ENCODE measurements at places on chromosomes 4 and X.

DNA sequence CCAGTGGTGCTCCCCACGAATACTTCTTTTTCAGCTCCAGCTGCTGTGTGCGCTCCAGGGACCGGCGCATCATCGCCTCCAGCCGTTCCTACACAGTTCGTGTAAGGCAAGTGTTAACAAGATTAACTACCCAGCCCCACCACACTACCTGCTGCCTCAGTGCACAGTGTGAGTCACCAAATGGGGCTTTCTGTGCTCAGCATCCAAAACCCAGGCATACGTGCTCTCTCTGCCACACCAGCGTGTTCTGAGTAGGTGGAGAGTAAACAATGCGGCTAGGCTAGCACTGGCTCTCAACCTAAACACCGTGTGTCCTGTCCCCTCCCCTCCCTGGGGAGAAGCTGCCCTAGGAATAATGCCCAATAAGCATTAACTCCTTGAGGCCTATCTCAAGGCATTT, 60.0 kb downstream of the MAP7D2 start:
- no peak for DNase-seq

- DNase-seq = no peak
Measured at GRCh38 chr4:40484346-40485090, 145.1 kb downstream of the RBM47 start.

- no peak for DNase-seq
Measured at GRCh38 chr4:87913896-87914295, 61.6 kb upstream of the SPP1 start.

DNA sequence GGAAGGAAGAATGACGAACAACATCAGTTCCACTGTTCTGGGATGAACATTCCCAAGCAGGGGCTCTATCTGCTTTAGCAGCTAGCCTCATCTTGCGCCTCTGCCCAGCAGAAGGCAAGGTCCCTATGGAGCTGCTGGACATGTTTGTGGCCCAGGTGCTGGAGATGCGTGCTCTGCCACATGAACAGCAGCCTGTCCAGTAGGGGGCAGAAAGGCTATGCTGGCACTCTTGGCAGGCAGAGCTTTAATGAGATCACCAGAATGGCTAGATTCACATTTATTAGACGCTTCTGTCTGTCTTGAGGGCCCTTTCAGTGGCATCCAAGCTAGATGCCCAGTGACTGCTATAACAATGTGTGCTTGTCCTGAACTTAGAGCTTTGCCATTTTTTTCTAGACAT, 1826.0 kb downstream of the STIM2 start:
- no peak for DNase-seq

GRCh38 chr4:48844843-48845242, 14.0 kb downstream of the OCIAD1 start:
- no peak for DNase-seq

DNA sequence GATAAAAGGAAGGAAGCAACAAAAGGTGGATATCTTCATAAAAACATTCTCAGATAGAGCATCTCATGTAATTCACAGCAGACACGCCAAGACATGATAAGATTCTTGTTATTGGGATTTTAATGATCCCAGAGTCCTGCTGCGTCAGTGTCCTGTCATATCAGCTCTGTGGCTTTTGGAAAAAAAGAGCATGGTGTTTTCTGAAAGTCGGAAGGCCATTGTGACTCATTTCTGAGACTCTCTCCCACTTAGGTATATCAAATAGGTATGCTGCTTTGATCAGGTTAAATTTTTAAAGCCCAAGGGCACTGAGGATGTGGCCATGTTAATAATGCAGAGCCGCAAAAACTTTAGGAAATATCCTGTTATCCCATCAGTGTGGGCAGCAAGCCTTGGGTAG, 481.0 kb downstream of the KCNIP4 start:
- DNase-seq = no peak
